MM.1S (cell line): ENCODE measurements at places on chromosomes 1 and 21.
A peak's percentile ranks its signal among the peaks of the same experiment; 100 is the strongest.

DNA sequence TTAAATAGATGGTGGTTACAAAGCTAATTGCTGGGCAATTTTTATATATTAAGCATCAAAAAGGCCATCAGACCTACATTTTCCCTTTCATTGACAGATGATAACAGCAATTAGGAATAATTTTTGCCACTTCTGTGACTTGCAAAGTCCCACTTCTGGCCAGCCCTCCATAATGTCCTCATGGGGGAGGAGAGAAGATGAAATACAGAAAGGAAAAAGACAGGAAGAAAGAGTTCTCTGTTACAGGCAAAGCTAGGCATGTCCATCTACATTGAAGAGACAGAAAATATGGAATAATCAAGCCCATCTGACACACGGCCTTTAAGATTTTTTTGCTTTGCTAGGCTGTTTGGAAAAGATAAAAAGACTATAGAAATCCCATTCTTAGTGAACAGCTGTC is 108.0 kb downstream of the ENAH start:
- no peak for DNase-seq

GRCh38 chr1:92240034-92240433 is 22.3 kb downstream of the C1orf146 start:
- no peak for DNase-seq

DNA sequence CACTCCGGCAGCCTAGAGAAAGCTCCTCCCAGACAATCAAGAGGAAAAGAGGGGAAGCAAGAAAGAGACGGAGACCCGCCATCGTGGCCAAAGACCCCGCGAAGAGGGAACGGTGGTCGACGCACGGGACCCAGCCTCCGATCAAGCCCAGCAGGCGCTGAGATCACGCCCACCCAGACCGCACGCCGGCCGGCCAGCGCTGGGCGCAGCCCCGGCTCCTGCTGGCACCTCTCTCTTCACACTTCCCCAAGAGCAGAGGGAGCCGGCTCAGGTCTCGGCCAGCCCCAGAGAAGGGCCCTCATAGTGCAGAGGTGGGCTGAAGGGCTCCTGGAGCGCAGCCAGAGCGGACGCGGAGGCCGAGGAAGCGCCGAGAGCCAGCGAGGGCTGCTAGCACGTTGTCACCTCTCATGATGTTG is 918.4 kb upstream of the ADAMTS5 start:
- no peak for DNase-seq

DNA sequence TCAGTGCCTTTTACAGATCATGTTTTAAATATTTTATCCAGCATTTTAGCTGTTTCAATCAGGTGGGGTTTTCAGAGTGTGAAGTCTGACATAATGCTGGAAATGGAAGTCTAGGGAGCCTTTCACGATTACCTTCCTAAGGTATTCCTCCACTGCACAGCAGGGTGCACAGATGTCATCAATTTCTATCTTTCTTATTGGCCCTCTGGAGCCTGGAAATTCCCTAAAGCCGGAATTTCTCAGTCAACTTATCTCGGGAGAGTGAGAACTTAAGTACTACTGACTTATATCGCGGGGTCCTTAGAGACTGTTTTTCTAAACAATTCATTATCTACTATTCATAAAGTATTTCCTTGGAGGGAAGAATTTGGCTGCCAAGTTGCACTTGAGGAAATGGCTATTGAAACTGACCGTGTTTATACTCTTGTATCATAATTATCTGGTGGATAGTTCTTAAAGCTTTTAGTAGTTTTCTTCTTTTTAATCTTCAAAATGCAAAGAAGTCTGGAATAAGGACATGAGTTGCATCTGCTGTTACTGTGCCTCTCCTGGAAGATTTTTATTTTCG is 311.8 kb upstream of the B3GALT2 start:
- no peak for DNase-seq

DNA sequence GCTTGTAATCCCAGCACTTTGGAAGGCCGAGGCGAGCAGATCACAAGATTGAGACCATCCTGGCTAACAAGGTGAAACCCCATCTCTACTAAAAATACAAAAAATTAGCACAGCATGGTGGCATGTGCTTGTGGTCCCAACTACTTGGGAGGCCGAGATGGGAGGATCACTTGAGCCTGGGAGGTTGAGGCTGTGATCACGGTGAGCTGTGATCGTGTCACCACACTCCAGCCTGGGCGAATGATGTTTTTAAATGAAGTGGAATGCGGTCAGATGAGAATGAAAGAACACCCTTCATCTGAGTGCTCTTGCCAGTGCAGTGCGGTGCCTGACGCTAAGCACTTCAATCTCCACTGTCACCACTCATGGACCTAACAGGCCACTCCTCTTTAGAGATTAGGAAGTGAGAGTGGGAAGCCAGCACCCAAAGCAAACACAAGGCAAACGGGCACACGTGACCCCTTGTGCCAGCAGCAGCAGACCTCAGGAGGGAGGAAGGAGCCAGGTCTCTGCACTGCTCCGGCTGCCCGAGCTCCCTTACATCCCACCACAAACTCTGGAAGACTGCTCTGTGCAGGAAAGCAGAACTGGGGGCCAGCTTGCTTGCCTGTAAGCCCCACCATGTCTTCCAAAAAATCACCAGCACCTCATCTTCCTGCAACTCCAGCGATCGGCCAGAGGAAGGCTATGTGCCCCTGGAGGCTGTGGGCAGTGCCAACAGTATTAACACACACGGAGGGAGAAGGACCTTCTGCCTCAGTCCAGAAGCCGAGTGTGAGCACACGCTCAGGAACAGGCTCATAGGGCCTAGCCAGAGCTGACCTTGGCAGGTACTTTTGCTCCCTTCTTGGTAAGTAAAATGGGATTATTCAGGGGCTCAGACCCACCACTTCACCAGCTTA is 9.7 kb downstream of the CTNNBIP1 start:
- DNase-seq: no peak

DNA sequence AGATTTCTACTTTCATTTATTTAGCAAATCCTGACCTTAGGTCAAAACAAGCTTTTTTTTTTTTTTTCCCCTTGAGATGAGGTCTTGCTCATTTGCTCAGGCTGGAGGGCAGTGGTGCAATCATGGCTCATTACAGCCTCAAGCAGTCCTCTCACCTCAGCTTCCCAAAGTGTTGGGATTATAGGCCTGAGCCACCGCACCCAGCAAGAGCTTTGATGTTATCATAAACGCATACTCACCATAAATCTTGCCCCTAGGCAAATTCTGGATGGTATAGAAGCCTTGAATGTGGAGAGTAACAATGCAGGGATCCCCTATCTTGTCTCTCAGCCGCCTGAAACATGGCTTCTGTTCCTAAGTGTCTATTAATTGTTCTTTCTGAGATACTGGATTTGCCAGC is 24.8 kb upstream of the CLDN8 start:
- no peak for DNase-seq

- DNase-seq: no peak
Observed at GRCh38 chr1:153541641-153542590, 1.2 kb upstream of the S100A5 start.

- peak; percentile 15 for DNase-seq
Observed at GRCh38 chr1:11967028-11967547, 13.2 kb upstream of the MFN2 start.

- peak; percentile 20 for DNase-seq
Observed at GRCh38 chr1:245493029-245493428, 338.2 kb downstream of the KIF26B start.

- DNase-seq: no peak
Observed at GRCh38 chr1:192435704-192436103, 118.9 kb downstream of the RGS21 start.

DNA sequence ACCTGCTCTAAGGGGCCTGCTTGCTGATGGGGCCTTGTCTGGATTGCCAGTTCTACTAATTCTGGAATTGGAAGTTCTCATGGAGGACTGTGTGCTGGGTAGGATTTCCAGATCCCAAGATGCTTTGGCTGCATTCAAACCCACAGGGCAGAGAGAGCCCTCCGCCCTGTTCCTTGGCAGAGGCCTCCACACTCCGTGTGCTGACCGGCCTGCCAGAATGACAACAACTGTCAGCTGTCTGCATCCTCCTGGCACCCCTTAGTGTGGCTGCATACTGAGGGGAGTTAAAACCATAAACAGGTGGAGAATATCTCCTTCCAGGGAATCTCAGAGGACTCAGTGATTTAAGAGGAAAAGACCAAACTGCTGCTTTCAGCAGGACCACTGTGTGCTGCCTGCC is 60.7 kb downstream of the ADARB1 start:
- DNase-seq: no peak

GRCh38 chr21:19276665-19277064 is 873.1 kb upstream of the TMPRSS15 start:
- DNase-seq: no peak

DNA sequence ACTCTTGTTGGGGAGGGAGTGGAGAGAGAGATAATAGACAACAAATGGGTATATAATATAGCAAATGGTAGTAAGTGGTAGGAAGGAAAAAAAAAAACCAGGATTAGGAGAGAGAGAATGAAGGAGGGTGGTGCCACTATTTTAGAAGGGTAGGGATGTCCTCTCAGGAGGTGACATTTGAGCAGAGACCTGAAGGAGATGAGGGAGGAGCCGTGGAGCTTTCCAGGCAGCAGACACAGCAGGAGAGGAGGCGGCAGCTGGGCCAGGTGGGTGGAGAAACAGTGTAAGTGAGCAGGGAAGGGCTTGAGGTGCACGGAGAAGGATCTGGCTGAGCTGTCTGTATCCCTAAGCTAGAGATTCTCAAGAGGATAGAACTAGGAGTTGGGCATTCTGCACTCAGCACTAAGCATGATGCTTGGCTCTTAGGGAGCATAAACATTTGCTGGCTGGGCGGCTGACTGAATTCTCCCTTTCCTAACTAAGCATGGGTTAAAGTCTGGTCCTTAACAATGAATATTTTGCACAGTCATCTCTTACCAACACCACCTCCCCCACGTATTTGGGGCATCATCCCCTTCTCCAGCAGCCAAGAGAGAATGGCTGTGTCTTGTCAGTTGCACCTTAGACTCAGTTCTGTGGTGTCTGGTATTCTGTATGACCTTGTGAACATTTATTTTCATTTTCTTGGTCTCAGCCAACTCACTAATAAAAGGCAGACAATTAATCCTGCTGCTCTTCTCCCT is 27.6 kb upstream of the SARS1 start:
- no peak for DNase-seq

DNA sequence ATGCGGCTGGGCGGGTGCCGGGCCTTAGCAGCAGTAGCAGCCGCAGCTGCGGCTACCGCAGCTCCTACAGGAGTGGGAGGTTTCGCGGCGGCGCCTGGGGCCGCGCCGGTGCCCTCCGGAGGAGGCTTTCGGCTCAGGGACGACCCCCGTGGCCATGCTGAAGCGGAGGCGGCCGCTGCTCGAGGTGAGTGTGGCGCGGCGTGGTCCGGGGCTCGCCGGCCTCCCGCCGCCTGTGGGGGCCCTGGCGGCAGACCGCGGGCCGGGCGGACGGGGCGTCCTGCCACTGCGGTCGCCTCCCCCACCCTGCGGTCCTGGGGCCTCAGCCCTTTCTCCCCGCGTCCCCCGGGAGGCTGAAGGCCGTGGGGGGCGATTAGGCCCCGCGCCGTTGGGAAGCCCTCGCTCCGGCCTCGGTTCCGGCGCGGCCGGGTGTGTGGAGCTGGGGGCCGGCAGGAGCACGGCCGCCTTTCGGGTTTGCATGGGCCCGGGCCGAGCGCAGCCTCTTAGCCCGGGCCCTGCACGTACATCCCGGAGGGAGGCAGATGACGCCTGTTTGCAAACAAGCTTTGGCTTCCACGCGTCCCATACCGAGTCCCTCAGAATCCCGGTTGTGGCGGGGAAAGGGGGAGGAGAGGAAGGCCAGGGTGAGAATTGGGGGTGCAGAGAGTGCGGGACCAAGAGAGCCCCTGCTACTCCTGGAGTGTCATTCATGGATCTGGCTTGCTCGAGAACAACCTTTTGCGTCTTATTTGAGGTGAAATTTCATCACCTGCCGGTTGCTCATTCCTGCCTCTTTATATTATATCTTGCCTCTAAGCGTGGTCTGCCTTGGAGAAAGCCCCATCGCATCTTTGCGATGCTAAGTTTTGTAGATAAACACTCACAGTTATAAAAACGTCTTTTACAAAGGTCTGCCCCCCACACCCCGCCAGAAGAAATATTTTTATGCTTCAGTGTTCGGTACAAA is 613 bp downstream of the ZFYVE9 start:
- DNase-seq: peak; percentile 53

DNA sequence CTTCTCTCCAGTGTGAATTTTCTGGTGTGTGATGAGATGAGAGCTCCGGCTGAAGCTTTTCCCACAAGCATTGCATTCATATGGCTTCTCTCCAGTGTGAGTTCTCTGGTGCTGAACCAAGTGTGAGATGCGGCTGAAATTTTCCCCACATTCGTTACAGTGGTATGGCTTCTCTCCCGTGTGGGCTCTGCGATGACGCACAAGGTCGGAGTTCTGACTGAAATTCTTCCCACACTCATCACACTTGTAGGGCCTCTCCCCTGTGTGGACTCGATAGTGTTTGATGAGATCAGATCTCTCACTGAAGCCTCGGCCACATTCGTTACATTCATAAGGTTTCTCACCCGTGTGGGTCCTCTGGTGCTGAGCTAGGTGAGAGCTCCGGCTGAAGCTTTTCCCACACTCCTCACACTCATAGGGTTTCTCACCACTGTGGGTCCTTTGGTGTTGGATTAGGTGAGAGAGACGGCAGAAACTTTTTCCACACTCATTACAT is 7.4 kb downstream of the ZNF436 start:
- DNase-seq: no peak

GRCh38 chr1:84598846-84599741 is 24.9 kb upstream of the CTBS start:
- peak; percentile 12 for DNase-seq

DNA sequence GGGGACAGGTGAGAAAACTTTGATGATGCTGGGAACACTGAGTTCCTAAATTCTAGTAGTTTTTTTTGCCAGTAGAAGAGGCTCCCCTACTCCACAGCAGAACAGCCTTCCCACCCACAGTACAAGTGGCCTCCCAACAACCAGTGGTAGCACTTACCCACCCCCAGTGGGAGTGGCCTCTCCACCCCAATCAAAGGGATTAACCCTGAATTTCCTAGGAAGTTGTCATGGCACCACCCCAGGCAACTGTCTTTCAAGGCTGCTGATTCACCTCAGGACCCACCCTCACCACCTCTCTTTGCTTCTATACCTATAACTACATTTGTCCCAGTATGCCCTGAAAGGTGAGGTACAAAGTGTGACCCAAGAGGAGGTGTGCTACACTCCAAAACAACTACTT is 81.4 kb upstream of the PRDX6 start:
- DNase-seq: no peak

- DNase-seq: no peak
Observed at GRCh38 chr1:242043165-242043564, 44.3 kb upstream of the MAP1LC3C start.

DNA sequence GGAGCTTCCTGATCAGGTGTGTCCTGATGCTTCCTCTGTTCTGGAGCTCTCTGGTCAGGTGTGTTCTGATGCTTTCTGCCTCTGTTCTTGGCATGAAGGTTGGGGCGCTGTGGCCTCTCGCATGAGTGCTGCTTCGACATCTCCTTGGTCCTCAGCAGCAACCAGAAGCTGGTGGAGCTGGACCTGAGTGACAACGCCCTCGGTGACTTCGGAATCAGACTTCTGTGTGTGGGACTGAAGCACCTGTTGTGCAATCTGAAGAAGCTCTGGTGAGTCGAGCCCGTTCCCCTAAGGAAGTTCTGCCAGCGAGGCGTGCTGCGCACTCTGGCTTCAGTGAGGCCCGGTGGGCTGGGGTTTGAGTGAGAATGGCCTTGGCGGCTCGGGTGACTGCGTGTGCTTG is 18.0 kb downstream of the NLRP3 start:
- DNase-seq: no peak

GRCh38 chr21:42424914-42425541 is 21.3 kb downstream of the UBASH3A start:
- DNase-seq: peak; percentile 32
